ENCODE measurements at places on chromosomes 12 and 14.

GRCh38 chr14:53325176-53325806 is 172.2 kb upstream of the DDHD1 start:
- DNase-seq: no peak

- DNase-seq: no peak
Measured at GRCh38 chr12:79420146-79420618, 270.6 kb downstream of the PAWR start.

DNA sequence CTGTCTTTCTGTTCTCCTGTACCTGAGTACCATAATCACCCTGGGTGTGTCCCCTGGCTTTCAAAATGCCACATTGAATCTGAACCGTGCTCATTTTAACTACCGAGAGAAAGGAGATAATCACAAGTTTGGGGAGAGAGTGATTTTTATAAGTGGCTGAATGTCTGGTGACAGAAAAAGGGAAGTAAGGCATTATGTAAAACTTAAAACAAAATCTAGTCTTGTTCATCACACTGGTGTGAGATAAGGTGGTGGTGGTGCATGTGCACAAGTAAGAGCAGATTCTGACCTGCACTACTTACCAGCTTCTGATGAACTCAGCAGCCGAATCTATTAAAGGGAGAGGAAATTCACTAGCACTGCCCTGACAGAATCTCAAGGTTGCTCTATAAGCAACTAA is 56.3 kb downstream of the SPPL3 start:
- no peak for DNase-seq

DNA sequence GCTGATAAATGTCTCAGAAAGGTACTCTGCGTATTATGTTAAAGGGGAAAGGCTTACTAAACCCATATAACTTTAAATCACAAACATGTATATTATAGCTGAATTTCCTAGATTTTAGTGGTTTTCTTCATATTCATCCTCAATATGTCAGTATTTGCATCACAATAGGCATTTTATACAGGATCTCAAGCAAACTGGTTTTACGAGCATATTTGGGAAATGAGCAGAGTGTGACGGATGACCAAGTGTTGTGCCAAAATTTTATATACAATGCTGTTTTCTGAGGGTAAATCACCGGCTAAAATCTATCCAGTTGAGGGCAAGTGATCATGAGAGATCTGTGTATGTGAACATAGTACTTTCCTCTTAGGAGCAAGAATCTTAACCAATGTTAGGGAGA is 8.4 kb downstream of the CPM start:
- DNase-seq: no peak

DNA sequence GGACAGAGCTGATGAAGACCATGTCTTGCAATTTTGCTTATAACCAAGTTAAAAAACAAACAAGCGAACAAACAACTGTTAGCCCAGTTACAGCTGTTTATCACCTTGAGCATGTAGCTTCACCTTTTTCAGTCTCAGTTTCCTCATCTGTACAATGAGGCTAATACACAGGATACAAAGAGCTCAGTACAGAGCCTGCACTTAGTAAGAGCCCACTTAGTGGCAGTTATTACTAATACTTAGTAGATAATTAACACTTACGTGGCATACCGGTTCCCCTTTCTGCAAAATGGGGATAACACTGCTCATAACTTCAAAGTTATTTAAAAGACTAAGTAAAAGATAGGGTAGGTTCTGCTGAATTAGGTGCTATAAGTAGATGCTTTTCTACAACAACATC is 228.0 kb downstream of the MON2 start:
- no peak for DNase-seq

DNA sequence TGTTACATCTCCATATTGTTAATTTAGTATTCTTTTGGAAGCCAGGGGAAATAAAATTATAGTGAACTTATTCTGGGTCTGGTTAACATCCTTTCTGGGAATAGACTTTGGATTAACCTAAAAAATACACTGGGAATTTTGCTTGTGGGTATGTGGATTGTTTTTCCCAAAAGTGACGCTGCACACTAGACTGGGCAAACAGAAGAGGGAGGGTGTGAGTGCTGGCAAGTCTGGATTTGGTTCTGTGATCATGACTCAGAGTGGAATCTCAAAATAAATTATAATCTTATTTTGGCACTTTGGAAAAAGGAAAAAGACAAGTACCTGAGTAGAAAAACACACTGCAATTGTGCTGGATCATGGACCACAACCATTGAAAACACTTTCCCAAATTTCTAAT is 15.2 kb upstream of the LUM start:
- no peak for DNase-seq

GRCh38 chr14:99224116-99224910 is 47.7 kb downstream of the BCL11B start:
- no peak for DNase-seq

- no peak for DNase-seq
Measured at GRCh38 chr14:61479746-61480502, 158.5 kb downstream of the PRKCH start.

GRCh38 chr12:40620564-40621019 is 71.6 kb upstream of the CNTN1 start:
- DNase-seq: no peak

DNA sequence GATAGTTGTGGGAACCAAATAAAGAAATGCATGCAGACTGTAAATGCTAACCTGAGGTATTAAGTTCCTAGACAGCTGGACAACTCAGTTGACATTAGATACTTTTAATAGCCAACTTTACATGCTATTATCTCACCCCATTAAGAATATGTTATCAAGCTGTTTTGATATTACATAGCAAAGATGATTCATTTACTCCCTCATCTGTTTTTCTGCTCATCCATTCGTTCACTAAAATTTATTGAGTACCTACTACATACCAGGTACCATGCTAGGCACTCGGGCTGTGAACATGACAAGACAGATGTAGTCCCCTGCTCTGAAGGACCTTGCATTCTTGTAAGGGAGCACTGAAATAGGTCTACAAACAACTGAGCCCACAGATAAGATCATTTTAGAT is 192.4 kb downstream of the DACT1 start:
- DNase-seq: no peak

DNA sequence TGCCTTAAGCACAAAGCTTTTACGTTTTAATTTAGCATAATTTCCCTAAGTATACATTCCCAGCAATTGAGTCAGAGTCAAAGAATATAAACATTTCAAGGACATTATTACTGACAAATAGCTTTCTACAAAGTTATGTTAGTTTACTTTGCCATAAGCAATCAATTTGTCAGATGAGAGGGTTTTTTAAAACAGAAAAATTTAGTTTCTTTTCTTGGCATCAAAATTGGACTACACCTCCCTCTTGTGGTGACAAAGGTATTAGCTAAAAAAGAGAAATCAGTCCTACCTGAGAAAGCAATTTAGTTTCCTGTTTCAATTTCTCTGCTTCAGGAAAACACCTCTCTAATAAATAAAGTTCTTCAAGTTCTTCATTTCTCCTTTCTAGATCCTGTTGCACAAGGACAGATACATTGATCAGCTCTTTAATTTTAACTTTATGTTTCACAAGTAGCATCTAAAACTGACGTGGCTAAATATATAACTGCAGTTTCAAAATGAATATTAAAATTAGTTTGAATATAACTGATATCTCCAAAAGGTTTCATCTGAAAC is 39.9 kb downstream of the DNAI7 start:
- no peak for DNase-seq

- DNase-seq: no peak
Measured at GRCh38 chr14:62943202-62943601, 102.1 kb downstream of the KCNH5 start.

GRCh38 chr14:89748004-89748403 is 206.5 kb downstream of the EFCAB11 start:
- DNase-seq: no peak

- no peak for DNase-seq
Measured at GRCh38 chr12:109589691-109590245, 16.2 kb downstream of the MVK start.
